ENCODE measurements at places on chromosomes 16 and 17. TPM values are rescaled to one million over a fixed set of nuclear protein-coding genes. Genes with fewer than 3 reads are reported as not detected.
A peak's percentile ranks its signal among the peaks of the same experiment; 100 is the strongest.

DNA sequence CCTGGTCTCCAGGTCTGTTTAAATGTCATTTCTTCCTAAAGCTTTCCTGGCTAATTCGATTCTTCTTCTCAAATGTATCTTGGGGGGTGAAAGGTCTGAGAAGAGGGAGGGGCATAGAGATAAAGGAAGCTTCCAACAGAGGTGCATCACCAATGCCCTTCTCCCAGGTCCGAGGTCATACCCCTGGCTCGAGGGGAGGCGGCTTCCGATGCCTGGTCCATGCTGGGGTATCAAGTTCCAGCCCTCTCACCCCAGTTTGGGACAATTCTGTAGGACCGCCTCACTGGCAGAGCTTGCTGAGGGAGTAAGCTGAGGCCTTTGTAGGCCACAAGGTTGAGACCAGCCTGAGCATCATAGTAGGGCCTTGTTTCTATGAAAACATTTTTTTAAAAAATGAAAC lies 10.3 kb upstream of the CEP20 start:
- H3K4me3 ChIP-seq = no peak overlapping the region
- H3K27me3 ChIP-seq = no peaks in the 10 kb centered on the region
- no peak overlapping the region for H3K27ac ChIP-seq
- no peaks in the 10 kb centered on the region for H3K36me3 ChIP-seq
- DNase-seq = no peak

The KRT12 gene
- not detected for total RNA-seq

GRCh38 chr16:54446639-54447038 lies 160.1 kb upstream of the IRX3 start:
- no peaks in the 10 kb centered on the region for H3K36me3 ChIP-seq
- no peak overlapping the region for H3K4me3 ChIP-seq
- no peaks in the 10 kb centered on the region for H3K4me1 ChIP-seq
- no peaks in the 10 kb centered on the region for H3K27me3 ChIP-seq
- H3K27ac ChIP-seq = no peak overlapping the region
- DNase-seq = no peak

GRCh38 chr17:17837380-17837821 lies 615 bp upstream of the SREBF1 start:
- DNase-seq = peak; percentile 69
- no peaks in the 10 kb centered on the region for H3K27me3 ChIP-seq
- H3K4me3 ChIP-seq = no peak overlapping the region
- H3K27ac ChIP-seq = peak overlapping the region; percentile 95

The CTRB2 gene
- total RNA-seq = not detected

The KRT15 gene
- total RNA-seq = 2.8 TPM

DNA sequence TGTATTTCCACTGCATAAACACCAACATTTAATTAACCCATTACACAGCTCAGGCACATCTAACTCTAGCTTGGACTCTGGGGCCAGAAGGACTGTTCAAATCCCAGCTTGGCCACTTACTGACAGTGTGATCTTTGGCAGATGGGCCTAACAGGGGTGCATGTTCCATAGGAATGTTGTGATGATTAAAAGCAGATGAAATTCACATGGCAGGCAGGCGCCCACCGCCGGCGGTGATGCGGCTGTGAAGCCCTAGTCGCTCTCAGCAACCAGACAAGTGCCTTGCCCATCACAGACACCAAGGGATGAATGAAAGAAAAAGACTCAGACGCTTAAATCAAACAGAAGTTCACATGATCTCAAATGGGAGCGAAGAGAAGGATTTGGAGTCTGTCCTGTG lies 84.6 kb upstream of the WSB1 start:
- peaks cover 9% of the 10 kb centered on the region for H3K4me1 ChIP-seq
- H3K4me3 ChIP-seq = no peak overlapping the region
- H3K27ac ChIP-seq = no peak overlapping the region
- no peaks in the 10 kb centered on the region for H3K36me3 ChIP-seq
- no peaks in the 10 kb centered on the region for H3K27me3 ChIP-seq

- H3K27ac ChIP-seq = no peak overlapping the region
- peaks cover 9% of the 10 kb centered on the region for H3K27me3 ChIP-seq
- no peak overlapping the region for H3K4me3 ChIP-seq
- H3K4me1 ChIP-seq = no peaks in the 10 kb centered on the region
- no peak for DNase-seq
- H3K36me3 ChIP-seq = no peaks in the 10 kb centered on the region
These were observed 152.4 kb downstream of the ZNF423 start for GRCh38 chr16:49703483-49703882.

The SEZ6L2 gene
- total RNA-seq = 2.4 TPM

- no peaks in the 10 kb centered on the region for H3K27me3 ChIP-seq
- H3K27ac ChIP-seq = no peak overlapping the region
- no peak for DNase-seq
- H3K4me1 ChIP-seq = peaks cover 3% of the 10 kb centered on the region
- no peaks in the 10 kb centered on the region for H3K36me3 ChIP-seq
These were observed 24.9 kb downstream of the MLYCD start for GRCh38 chr16:83923581-83924365.

GRCh38 chr17:33522623-33523022 lies 229.5 kb upstream of the ASIC2 start:
- DNase-seq = no peak
- H3K4me3 ChIP-seq = no peak overlapping the region
- H3K36me3 ChIP-seq = no peaks in the 10 kb centered on the region
- no peaks in the 10 kb centered on the region for H3K27me3 ChIP-seq

- no peak overlapping the region for H3K4me3 ChIP-seq
- no peaks in the 10 kb centered on the region for H3K27me3 ChIP-seq
- peaks cover 20% of the 10 kb centered on the region for H3K4me1 ChIP-seq
- no peak overlapping the region for H3K27ac ChIP-seq
These were observed 65.7 kb upstream of the BCAR1 start for GRCh38 chr16:75317101-75317522.

- peak overlapping the region; percentile 70 for H3K27ac ChIP-seq
- peak overlapping the region; percentile 98 for H3K4me3 ChIP-seq
- H3K27me3 ChIP-seq = no peaks in the 10 kb centered on the region
- DNase-seq = peak; percentile 67
- peaks cover 32% of the 10 kb centered on the region for H3K4me1 ChIP-seq
- H3K36me3 ChIP-seq = no peaks in the 10 kb centered on the region
These were observed 1.7 kb downstream of the KANSL1 start for GRCh38 chr17:46191322-46192188.

GRCh38 chr17:41407226-41407625 lies 9.8 kb upstream of the KRT31 start:
- H3K4me3 ChIP-seq = no peak overlapping the region
- peaks cover 18% of the 10 kb centered on the region for H3K4me1 ChIP-seq
- no peak overlapping the region for H3K27ac ChIP-seq
- H3K27me3 ChIP-seq = no peaks in the 10 kb centered on the region
- DNase-seq = no peak

GRCh38 chr16:69188236-69188549 lies 1.2 kb downstream of the SNTB2 start:
- peak overlapping the region; percentile 90 for H3K4me3 ChIP-seq
- DNase-seq = no peak
- H3K4me1 ChIP-seq = peaks cover 36% of the 10 kb centered on the region
- peak overlapping the region; percentile 17 for H3K27ac ChIP-seq

- peaks cover 12% of the 10 kb centered on the region for H3K4me1 ChIP-seq
- H3K36me3 ChIP-seq = peaks cover 13% of the 10 kb centered on the region
- H3K27ac ChIP-seq = peak overlapping the region; percentile 46
- H3K27me3 ChIP-seq = no peaks in the 10 kb centered on the region
- no peak overlapping the region for H3K4me3 ChIP-seq
These were observed 47.5 kb downstream of the ADCY7 start for GRCh38 chr16:50313596-50314478.

Measured in endothelial cell of umbilical vein (primary cell).